ENCODE measurements at places on chromosomes 7 and 10. TPM values are rescaled to one million over a fixed set of nuclear protein-coding genes. Genes with fewer than 3 reads are reported as not detected.

DNA sequence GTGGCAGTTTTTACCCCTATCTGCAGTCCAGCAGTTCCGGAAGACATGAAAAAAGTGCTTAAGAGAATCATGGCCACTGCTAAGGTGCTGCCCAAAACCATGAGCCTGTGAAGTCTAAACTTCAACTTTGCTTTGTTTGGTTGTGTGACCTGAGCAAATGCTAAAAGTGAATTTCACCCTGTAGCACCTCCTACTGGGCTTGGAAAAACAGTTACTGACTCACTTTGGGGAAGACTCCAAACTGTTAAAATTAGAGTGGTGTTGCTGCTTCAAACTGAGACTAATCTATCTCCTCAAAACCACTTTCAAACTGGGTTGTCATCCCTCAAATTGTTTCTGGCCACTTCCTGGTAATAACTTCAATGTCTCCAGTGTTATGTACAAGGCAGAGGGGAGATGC, 21.3 kb downstream of the MKX start:
- no peak for DNase-seq
- H3K4me1 ChIP-seq, result no peaks in the 10 kb centered on the region
- H3K36me3 ChIP-seq, result no peaks in the 10 kb centered on the region

DNA sequence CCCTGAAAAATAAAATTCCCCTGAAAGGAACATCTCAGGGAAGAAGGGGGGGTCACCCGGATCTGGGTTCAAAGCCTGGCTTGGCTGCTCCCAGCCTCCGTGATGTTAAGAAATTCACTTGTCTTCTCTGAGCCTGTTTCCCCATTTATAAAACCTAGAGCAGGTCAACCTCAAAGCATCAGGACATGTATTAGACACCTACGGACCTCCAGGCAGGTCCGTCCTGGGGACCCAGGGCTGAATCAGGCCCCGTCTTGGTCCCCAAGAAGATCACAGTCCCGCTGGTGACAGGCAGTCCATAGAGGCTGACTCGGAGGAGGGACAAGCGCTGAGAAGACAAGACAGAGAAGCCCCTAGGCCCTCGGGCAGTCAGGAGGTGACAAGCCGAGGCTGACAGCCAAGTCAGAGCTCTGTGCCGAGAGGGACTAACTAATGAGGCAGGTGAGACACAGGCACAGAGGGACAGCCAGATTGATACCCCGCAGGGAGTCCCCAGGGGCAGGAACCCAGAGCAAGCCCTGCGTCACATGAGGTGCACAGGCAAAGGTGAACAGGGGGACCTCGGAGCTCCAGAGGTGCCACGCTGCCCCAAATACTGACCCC, 2.9 kb downstream of the MYL10 start:
- no peak for DNase-seq
- H3K36me3 ChIP-seq, result no peaks in the 10 kb centered on the region
- no peak overlapping the region for H3K27ac ChIP-seq
- H3K27me3 ChIP-seq, result peaks cover 6% of the 10 kb centered on the region

DNA sequence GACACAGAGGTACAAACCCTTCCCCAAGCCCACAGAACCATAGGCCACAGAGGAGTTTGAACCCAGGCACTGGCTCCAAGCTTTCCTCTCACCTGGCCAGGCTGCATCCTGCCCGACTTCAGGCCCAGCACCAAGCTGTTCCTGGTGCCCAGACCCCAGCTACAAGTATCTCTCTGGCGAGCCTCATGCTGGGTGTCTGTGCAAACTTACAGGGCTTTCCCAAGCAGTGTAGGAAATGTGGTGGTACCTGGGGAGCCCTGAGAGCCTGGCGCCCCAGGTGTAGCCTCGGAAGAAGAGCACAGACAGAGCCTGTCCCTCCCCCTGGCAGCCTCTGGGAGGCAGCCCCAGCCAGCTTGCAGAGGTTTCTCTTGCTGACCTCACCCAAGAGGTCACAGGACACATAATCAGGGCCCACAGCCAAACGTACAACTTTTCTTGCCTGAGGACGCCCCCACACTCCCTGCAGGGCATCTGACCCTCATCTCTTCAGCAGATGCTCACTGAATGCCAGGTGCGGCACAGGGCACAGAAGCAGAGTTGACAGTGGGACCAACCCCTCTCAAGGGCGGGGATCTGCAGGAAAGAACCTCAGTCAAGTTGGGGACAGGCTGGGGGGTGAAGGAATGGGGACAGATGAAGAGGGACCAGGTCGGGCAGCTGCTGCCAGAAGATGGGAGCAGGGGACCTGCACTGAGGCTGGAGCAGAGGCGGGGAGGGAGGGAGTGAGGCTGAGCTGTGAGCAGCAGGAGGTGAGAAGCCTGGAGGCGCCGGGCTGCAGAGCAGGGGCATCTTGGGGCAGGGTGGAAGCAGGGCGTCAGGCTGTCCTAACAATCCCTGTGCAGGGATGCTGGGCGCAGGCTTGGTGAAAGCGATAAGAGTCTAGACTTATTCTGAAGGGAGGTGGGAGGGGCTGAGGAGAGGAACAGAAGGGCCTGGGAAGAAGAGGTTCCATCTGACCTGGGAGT, 16.3 kb upstream of the MYL7 start:
- no peaks in the 10 kb centered on the region for H3K4me1 ChIP-seq
- H3K4me3 ChIP-seq, result no peak overlapping the region
- no peaks in the 10 kb centered on the region for H3K27me3 ChIP-seq
- no peak overlapping the region for H3K27ac ChIP-seq
- no peaks in the 10 kb centered on the region for H3K36me3 ChIP-seq

- no peaks in the 10 kb centered on the region for H3K27me3 ChIP-seq
- no peaks in the 10 kb centered on the region for H3K4me1 ChIP-seq
- H3K36me3 ChIP-seq, result no peaks in the 10 kb centered on the region
- no peak for DNase-seq
These were observed 6.1 kb upstream of the GSDME start for GRCh38 chr7:24763303-24763901.

DNA sequence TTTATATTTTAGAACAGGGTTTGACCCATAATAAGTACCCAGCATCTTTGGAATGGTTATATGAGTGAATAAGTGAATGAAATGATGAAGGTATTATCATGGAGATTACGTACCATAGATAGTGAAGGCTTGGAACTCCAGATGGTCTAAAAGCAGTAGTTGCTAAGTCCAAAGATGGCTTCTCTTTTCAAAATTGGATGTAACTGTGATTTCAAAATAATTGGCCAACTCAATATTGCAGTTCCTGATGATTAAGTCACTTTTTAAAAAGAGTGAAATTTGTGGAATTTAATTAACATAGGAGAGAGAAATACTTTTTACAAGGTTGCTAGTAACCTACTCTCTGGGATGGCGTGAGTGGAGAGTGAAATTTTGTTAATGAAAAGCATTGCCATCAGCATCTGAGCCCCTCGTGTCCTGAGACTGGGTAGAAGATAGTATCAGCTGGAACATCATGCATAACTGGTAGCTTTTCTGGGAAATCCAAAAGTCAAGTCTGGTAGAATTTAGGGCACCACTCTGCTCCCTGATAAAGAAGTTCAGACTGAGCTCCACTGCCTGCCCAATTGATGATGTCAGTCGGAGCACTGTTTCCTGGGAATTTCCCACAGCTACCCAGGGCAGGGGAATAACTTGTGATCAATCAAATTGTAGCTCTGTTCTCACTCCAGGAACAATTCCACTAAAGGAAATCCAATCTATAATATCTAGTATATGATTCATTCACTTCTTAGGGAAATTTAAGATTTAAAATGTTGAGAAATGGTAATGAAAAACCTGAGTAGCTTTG, 3.2 kb downstream of the GPR141 start:
- H3K27me3 ChIP-seq, result no peaks in the 10 kb centered on the region
- DNase-seq, result no peak
- no peak overlapping the region for H3K4me3 ChIP-seq
- no peaks in the 10 kb centered on the region for H3K36me3 ChIP-seq
- H3K4me1 ChIP-seq, result no peaks in the 10 kb centered on the region

GRCh38 chr10:1127629-1128028, 71.4 kb downstream of the WDR37 start:
- H3K27me3 ChIP-seq, result no peaks in the 10 kb centered on the region
- peaks cover 49% of the 10 kb centered on the region for H3K36me3 ChIP-seq
- no peak overlapping the region for H3K27ac ChIP-seq
- no peak overlapping the region for H3K4me3 ChIP-seq
- no peak for DNase-seq
- peaks cover 7% of the 10 kb centered on the region for H3K4me1 ChIP-seq

DNA sequence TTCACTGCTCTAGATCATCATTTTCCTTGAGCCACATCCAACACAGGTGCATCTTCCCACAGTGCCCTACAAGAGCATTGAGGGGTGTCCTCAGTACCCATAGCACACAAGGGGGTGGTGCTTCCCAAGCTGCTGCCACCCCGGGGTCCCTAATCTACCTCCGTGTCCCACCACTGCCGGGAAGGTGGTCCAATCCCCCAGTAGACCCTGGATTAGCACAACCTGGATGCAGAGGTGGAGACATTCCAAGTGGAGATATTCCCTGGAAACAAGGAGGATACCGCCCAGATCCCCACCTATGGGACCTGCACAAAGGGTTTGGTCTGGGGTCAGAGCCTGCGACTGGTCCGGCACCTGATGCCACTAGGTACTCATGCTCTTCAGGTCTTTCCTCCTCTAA, 284.8 kb upstream of the PPP2R2D start:
- no peaks in the 10 kb centered on the region for H3K27me3 ChIP-seq
- no peak for DNase-seq
- H3K4me1 ChIP-seq, result no peaks in the 10 kb centered on the region
- H3K4me3 ChIP-seq, result no peak overlapping the region
- no peak overlapping the region for H3K27ac ChIP-seq

- H3K36me3 ChIP-seq, result no peaks in the 10 kb centered on the region
- H3K27me3 ChIP-seq, result no peaks in the 10 kb centered on the region
- no peaks in the 10 kb centered on the region for H3K4me1 ChIP-seq
- DNase-seq, result no peak
- no peak overlapping the region for H3K27ac ChIP-seq
These were observed 107.4 kb downstream of the DNAJB6 start for GRCh38 chr7:157444011-157444842.

- no peak overlapping the region for H3K27ac ChIP-seq
- DNase-seq, result no peak
- no peak overlapping the region for H3K4me3 ChIP-seq
- no peaks in the 10 kb centered on the region for H3K27me3 ChIP-seq
- no peaks in the 10 kb centered on the region for H3K36me3 ChIP-seq
These were observed 178.6 kb downstream of the FANK1 start for GRCh38 chr10:126075009-126075408.

GRCh38 chr7:142301299-142301698, 43.4 kb upstream of the PRSS58 start:
- peaks cover 8% of the 10 kb centered on the region for H3K4me1 ChIP-seq
- no peak for DNase-seq
- H3K4me3 ChIP-seq, result no peak overlapping the region
- H3K36me3 ChIP-seq, result no peaks in the 10 kb centered on the region
- H3K27me3 ChIP-seq, result no peaks in the 10 kb centered on the region

- H3K36me3 ChIP-seq, result no peaks in the 10 kb centered on the region
- H3K27ac ChIP-seq, result no peak overlapping the region
- no peaks in the 10 kb centered on the region for H3K4me1 ChIP-seq
- H3K27me3 ChIP-seq, result no peaks in the 10 kb centered on the region
These were observed 10.6 kb upstream of the LYZL2 start for GRCh38 chr10:30639946-30640786.

GRCh38 chr10:13102002-13102794, 2.2 kb downstream of the OPTN start:
- no peak overlapping the region for H3K4me3 ChIP-seq
- peak overlapping the region; percentile 15 for H3K27ac ChIP-seq
- no peaks in the 10 kb centered on the region for H3K36me3 ChIP-seq
- H3K27me3 ChIP-seq, result no peaks in the 10 kb centered on the region
- H3K4me1 ChIP-seq, result peaks cover 68% of the 10 kb centered on the region

DNA sequence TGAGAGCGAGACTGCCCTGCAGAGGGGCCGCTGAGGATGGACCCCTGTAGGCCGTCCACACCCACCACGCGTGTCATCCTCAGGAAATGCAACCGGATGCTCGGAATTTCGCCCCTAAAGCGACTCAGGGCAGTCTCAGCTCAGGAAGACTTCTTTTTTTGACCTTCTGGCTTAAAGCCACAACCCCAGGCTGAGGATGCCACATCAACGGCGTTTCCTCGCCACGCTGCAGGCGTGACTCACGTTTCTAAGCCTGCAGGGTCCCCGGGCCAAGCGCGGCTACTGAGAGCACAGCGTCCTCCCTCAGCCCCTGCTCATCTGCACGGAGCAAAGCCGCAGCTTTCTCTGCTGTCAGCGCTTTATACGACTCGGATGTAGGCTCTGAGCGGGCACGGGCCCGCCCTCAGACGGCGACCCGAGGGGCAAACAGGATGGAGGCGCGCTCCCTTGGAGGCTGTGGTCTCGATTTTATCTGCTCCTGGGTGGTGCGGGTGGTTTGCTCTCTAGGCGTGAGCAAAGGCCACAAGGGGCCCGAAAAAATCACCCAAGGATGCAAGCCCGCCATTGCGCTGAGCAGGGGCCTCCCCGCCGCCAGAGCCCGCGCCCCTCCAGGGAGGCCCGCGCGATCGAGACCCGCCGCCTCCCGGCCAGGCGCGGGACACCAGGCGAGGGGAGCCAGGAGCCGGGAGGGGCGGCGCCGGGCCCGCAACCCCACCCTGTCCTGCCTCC, 726 bp upstream of the INSIG1 start:
- H3K4me1 ChIP-seq, result peaks cover 41% of the 10 kb centered on the region
- H3K4me3 ChIP-seq, result peak overlapping the region; percentile 64
- H3K36me3 ChIP-seq, result peaks cover 6% of the 10 kb centered on the region
- no peaks in the 10 kb centered on the region for H3K27me3 ChIP-seq
- H3K27ac ChIP-seq, result peak overlapping the region; percentile 87

DNA sequence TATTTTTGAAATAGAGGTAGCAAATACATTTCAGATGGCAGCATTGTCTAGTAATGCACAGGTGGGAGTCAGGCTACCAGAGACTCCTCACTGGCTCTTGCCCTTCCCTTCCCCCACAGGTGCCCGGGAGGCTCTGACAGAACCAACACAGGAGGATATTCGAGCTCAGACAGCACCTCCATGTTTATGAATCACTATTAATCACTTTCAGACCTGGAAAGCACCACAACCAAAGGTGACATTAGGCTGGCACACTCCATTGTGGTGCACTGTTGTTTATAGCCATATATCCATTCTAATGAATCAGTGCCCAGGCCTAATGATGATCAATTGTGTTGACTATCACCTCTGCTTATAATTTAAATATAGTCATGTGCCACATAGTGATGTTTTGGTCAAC, 107.8 kb upstream of the NAMPT start:
- no peaks in the 10 kb centered on the region for H3K27me3 ChIP-seq
- H3K4me1 ChIP-seq, result no peaks in the 10 kb centered on the region
- H3K4me3 ChIP-seq, result no peak overlapping the region
- H3K36me3 ChIP-seq, result no peaks in the 10 kb centered on the region

GRCh38 chr10:123204127-123204461, 49.9 kb downstream of the BUB3 start:
- H3K27me3 ChIP-seq, result no peaks in the 10 kb centered on the region
- H3K4me1 ChIP-seq, result no peaks in the 10 kb centered on the region
- H3K36me3 ChIP-seq, result no peaks in the 10 kb centered on the region
- no peak for DNase-seq

GRCh38 chr7:100159099-100159623, 638 bp upstream of the TRAPPC14 start:
- peaks cover 15% of the 10 kb centered on the region for H3K36me3 ChIP-seq
- no peak for DNase-seq
- peak overlapping the region; percentile 80 for H3K27ac ChIP-seq
- no peaks in the 10 kb centered on the region for H3K27me3 ChIP-seq
- peak overlapping the region; percentile 74 for H3K4me3 ChIP-seq

UBN2 gene
- 3.5 TPM for polyA plus RNA-seq

TEX36 gene
- polyA plus RNA-seq, result not detected
